Naive thymus-derived CD4-positive, alpha-beta T cell (primary cell): ENCODE measurements at places on chromosomes 3 and 15. TPM values are rescaled to one million over a fixed set of nuclear protein-coding genes. Genes with fewer than 3 reads are reported as not detected.

GRCh38 chr3:126472277-126473006 lies 3.2 kb downstream of the ZXDC start:
- no peak overlapping the region for H3K27ac ChIP-seq
- peaks cover 48% of the 10 kb centered on the region for H3K36me3 ChIP-seq
- H3K27me3 ChIP-seq: no peaks in the 10 kb centered on the region
- peaks cover 29% of the 10 kb centered on the region for H3K4me1 ChIP-seq

GRCh38 chr15:34111488-34111887 lies 9.6 kb downstream of the PGBD4 start:
- no peak overlapping the region for H3K4me3 ChIP-seq
- no peak overlapping the region for H3K27ac ChIP-seq
- H3K4me1 ChIP-seq: no peaks in the 10 kb centered on the region
- no peaks in the 10 kb centered on the region for H3K27me3 ChIP-seq
- no peaks in the 10 kb centered on the region for H3K36me3 ChIP-seq

SUSD5 gene
- total RNA-seq: not detected in 2 replicates

PPP4R2 gene
- 63.8 TPM for total RNA-seq

DNA sequence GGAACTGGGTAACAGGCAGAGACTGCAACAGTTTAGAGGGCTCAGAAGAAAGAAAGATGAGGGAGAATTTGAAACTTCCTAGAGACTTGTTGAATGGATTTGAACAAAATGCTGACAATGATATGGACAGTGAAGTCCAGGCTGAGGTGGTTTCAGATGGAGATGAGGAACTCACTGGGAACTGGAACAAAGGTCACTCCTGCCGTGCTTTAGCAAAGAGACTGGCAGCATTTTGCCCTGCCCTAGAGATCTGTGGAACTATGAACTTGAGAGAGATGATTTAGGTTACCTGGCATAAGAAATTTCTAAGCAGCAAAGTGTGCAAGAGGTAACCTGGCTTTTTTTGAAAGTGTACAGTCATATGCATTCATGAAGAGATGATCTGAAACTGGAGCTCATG lies 11.7 kb downstream of the EIF5A2 start:
- no peak overlapping the region for H3K27ac ChIP-seq
- H3K4me3 ChIP-seq: no peak overlapping the region
- H3K27me3 ChIP-seq: no peaks in the 10 kb centered on the region
- H3K4me1 ChIP-seq: no peaks in the 10 kb centered on the region
- H3K36me3 ChIP-seq: no peaks in the 10 kb centered on the region

DNA sequence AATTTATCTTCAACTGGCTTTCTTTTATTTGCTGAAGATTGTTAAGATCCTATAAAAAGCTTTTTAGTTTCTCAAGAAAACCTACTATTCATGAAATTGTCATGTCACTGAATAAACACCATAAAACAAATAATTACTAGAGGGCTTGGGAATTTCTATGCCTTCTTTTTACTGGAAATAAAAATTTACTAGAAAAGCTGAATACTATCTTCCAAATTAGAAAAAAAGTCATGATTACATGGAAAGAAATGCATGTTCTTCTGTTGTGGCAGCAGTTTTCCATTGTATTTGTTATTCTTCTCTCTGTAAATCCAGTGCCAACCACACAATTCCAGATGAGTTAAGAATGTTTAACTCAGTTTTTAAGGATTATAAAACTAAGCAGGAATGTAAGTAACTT lies 153.8 kb downstream of the RAP2B start:
- no peaks in the 10 kb centered on the region for H3K4me1 ChIP-seq
- no peak overlapping the region for H3K4me3 ChIP-seq
- no peaks in the 10 kb centered on the region for H3K36me3 ChIP-seq
- no peak for DNase-seq
- no peak overlapping the region for H3K27ac ChIP-seq
- H3K27me3 ChIP-seq: no peaks in the 10 kb centered on the region

DNA sequence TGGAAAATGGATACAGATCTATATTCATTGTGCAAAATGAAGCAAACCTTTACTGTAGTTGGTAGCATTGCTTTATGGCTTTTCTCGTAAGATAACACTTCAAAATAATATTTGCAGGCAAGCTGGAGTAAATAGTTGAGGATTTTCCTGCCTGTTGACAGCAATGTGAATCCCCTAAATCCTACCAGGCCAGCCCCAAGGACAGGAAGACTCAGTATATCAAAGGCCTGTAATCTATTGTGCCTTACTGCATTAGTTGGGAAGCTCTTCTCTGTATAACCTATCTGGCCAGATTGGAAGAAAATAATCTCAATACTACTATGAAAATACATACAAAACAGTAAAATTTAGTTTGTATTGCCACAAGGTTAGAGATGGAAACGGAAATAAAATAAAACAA lies 4.6 kb upstream of the GMNC start:
- H3K36me3 ChIP-seq: no peaks in the 10 kb centered on the region
- no peaks in the 10 kb centered on the region for H3K27me3 ChIP-seq
- no peak overlapping the region for H3K27ac ChIP-seq
- no peaks in the 10 kb centered on the region for H3K4me1 ChIP-seq
- no peak overlapping the region for H3K4me3 ChIP-seq

DNA sequence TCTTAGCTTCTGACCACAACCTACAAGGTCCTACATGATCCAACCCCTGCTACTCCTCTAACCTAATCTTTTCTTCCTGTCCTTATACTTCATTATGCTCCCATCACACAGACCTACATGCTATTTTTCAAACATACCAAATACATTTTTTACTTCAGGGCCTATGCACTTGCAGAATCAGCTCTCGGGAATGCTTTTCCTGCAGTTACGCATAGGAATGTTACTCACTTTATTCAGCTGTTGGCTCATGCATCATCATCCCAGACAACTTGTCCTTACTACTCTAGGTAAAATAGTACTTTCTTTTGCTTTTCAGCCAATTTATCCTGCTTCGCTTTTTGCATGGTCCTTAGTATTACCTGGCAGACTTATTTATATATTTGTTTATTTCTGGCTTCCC lies 105.6 kb downstream of the OXSM start:
- DNase-seq: no peak
- no peak overlapping the region for H3K27ac ChIP-seq
- H3K4me1 ChIP-seq: no peaks in the 10 kb centered on the region
- H3K4me3 ChIP-seq: no peak overlapping the region
- no peaks in the 10 kb centered on the region for H3K27me3 ChIP-seq

ADGRG7 gene
- total RNA-seq: not detected

DNA sequence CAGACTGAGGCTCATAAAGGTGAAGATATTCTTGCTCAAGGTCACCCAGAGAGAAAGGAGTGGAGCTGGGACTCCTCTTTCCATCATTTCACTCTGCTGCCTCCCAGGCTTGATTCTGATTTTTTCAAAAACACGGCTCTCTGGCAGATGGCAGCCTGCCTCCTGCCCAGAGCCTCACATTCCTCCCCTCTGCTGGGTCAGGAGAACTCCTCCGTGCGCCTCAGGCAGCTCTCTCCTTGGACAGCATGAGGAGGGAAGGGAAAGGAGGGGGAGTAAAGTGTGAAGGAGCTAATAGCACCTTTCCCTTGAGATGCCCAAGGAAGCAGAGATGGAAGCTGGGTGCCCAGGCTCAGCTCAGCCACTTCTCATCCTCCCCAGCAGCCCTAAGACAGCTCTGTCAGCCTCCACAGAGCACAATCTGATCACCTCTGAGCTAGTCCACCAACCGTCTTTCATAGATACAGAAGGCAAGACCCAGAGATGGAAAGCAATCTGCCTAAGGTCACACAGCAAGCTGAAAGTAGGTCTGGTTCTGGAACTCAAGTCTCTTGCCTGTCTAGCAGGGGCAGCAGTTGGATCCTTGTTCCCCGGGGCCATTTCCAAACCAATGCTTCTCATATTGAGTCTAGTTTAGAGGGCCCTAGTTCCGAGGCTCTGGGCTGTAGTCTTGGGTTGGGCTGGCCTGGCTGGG lies 3.5 kb downstream of the RLBP1 start:
- no peak overlapping the region for H3K27ac ChIP-seq
- no peak overlapping the region for H3K4me3 ChIP-seq
- no peaks in the 10 kb centered on the region for H3K27me3 ChIP-seq
- H3K36me3 ChIP-seq: no peaks in the 10 kb centered on the region
- H3K4me1 ChIP-seq: no peaks in the 10 kb centered on the region

ZDHHC23 gene
- total RNA-seq: 2.8 TPM

SLC7A14 gene
- total RNA-seq: not detected

DNA sequence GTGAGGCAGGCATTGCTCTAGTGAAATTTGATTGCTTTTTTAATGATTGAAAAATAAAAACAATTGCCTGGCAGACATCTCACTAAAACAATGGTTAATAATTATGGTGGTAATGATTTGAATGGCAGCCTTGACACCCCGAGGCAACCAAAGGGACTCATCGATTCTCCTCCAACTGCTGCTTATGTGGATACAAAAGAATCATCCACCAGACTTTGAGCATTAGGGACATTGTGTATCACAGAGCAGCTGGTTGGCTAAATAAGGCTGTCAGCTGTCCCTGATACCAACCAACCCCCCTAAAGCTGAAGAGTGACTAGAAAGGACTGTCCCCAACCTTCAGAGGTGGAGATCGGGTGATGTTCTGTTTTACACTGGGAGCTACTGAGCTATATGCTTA lies 1.7 kb upstream of the CD47 start:
- H3K27ac ChIP-seq: peak overlapping the region; percentile 100
- peaks cover 27% of the 10 kb centered on the region for H3K4me1 ChIP-seq
- DNase-seq: no peak
- H3K27me3 ChIP-seq: no peaks in the 10 kb centered on the region

GRCh38 chr15:67103869-67104268 lies 38.5 kb downstream of the SMAD3 start:
- H3K4me3 ChIP-seq: peak overlapping the region; percentile 42
- peak; percentile 48 for DNase-seq
- no peaks in the 10 kb centered on the region for H3K36me3 ChIP-seq
- H3K4me1 ChIP-seq: peaks cover 86% of the 10 kb centered on the region
- H3K27me3 ChIP-seq: no peaks in the 10 kb centered on the region

- no peak for DNase-seq
- H3K27ac ChIP-seq: no peak overlapping the region
- H3K4me1 ChIP-seq: no peaks in the 10 kb centered on the region
These were observed 50.1 kb downstream of the TMOD3 start for GRCh38 chr15:51879555-51879954.
